ENCODE measurements at places on chromosomes 6 and 20. TPM values are rescaled to one million over a fixed set of nuclear protein-coding genes. Genes with fewer than 3 reads are reported as not detected.

LRRC1 gene
- total RNA-seq = 15.1 TPM

PREX1 gene
- total RNA-seq = 3.9 TPM

SLC23A2 gene
- total RNA-seq = 12.9 TPM

GPX5 gene
- total RNA-seq = not detected

COL11A2 gene
- 0.33 TPM for total RNA-seq

ZNF334 gene
- total RNA-seq = 1.1 TPM

SLC17A9 gene
- total RNA-seq = 33.6 TPM

TREML1 gene
- total RNA-seq = not detected

PTCRA gene
- total RNA-seq = not detected

IL17F gene
- total RNA-seq = not detected

LINC00237 gene
- not detected for total RNA-seq

FAM229B gene
- 3.7 TPM for total RNA-seq

KIF6 gene
- total RNA-seq = 1.3 TPM

TFEB gene
- total RNA-seq = 7.8 TPM

RCAN2 gene
- 0.89 TPM for total RNA-seq

HSP90AB1 gene
- total RNA-seq = 524 TPM

FHL5 gene
- total RNA-seq = not detected

DPM1 gene
- total RNA-seq = 22.7 TPM

HLA-DRB1 gene
- total RNA-seq = 0.16 TPM

SIRPG gene
- not detected for total RNA-seq

PABPC1L gene
- 3.6 TPM for total RNA-seq

FAM83C gene
- total RNA-seq = not detected

DSP gene
- 74.0 TPM for total RNA-seq

PPP1R3G gene
- total RNA-seq = 0.33 TPM

RNF8 gene
- 5.7 TPM for total RNA-seq

SEMG1 gene
- total RNA-seq = not detected

TMEM151B gene
- total RNA-seq = not detected

NR2E1 gene
- total RNA-seq = not detected

NT5E gene
- total RNA-seq = 49.2 TPM

TPD52L1 gene
- total RNA-seq = 64.5 TPM

RFX6 gene
- not detected for total RNA-seq

ULBP3 gene
- 17.2 TPM for total RNA-seq

CALHM4 gene
- not detected for total RNA-seq

GPR31 gene
- total RNA-seq = not detected

SIRPA gene
- 67.2 TPM for total RNA-seq

LHFPL5 gene
- 0.13 TPM for total RNA-seq

ZSCAN26 gene
- total RNA-seq = 9.8 TPM

GUCA1A gene
- 0.49 TPM for total RNA-seq
